HCEC 1CT (cell line): ENCODE measurements at places on chromosomes 16 and 17.
A peak's percentile ranks its signal among the peaks of the same experiment; 100 is the strongest.

DNA sequence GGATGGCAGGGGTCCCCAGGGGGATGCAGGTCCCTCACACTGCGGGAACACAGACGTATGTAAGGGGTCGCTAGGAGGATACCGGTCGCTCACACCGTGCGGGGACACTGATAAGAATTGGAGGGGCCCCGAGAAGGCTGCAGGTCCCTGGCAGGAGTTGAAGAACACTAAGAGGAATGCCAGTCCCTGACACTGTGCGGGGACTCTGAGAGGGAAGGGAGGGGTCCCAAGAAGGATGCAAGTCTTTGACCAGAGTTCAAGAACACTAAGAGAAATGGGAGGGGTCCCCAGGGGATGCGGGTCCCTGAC, 510 bp downstream of the ERCC4 start:
- DNase-seq = no peak

GRCh38 chr17:77327566-77328464, 187.0 kb downstream of the SEC14L1 start:
- no peak for DNase-seq

- DNase-seq = peak; percentile 12
Measured at GRCh38 chr16:50326835-50327465, 41.8 kb downstream of the BRD7 start.

DNA sequence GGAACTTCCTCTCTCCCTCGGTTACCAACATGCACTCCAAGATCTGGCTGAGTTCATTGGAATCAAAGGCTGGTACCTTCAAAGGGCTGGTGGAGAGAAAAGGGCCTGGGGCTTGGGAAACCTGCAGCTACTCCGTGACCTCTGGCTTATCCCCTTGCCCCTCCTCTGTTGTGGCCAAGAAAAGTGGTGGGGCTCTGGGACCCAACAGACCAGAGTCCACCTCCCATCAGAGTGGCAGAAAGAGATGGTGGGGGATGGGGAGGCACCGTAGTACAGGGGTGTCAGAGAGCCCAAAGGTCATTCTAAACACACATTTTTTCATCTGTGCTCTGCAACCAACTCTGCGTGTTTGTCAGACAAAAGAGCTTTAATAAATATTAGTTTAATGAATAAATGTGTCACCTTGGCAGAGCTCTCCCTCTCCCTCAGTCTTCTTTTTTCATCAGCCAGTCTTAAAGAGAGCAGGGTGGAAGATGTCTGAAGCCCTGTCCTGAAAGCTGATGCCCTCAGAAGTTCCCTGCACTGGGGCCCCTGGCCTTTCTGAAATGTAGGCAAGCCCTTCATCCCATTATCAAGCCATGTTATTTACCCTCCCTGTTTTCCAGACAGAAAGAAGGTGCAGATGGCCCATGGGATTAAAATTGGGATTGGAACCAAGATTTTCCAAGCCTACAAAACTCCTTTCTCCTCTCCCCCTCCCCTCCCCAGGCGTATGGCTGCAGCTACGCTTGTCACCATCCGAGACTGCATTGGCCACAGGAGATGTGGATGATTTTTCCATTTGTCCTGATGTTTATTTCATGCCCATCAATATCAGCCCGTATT, 227.3 kb downstream of the CCDC182 start:
- no peak for DNase-seq

GRCh38 chr17:80382446-80382845, 32.5 kb upstream of the ENDOV start:
- no peak for DNase-seq

DNA sequence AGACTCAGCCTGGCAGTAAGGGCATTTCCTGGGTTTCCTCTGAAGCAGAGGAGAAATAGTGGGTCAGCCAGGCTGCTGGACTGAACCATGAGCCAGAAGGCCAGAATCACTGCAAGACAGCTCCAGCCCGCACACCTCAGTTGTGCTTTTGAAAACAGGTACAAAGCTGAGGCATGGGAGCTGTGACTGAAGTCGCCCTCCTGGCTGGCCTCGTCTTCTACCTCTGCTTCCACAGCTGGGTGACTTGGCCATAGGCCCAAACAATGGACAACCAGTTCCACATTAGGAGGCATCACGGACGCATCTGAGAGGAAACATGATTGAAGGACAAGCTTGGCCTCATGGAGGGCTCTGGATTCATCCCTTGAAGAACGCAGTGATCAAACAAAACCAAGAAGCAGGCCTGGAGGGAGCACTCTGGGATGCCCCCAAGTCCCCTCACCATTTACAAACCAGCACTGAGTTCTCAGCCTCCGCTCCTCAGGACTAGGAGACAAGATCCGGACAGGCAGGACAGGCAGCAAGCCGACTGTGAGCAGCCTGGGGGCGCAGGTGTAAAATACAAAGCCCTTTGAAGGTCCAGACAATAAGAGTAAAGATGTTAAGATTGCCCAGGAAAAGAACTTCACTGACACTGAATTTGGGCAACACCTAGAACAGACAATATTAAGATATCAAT, 68.7 kb downstream of the N4BP1 start:
- no peak for DNase-seq

DNA sequence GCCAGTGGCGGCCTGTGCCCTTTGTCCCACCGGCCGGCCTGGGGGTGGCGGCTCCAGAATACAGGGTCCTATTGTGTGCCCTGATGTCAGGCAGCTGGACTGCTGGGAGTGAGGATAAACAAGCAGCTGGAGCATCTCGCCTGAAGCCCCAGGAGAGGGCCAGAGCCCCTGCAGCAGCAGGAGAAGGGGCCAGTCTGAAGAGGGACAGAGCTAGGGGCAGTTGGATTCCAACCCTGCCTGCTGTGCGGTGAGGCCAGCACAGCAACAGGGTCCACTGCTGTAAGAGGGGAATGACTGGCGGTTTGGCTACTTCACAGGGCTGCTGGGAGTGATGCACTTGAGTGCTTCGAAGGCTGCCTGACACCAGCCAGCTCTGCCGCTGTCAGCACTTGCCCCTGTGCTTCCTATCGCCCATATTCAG, 25.0 kb downstream of the RAB11FIP4 start:
- no peak for DNase-seq

- no peak for DNase-seq
Measured at GRCh38 chr17:58339755-58340404, 11.3 kb upstream of the TSPOAP1 start.

DNA sequence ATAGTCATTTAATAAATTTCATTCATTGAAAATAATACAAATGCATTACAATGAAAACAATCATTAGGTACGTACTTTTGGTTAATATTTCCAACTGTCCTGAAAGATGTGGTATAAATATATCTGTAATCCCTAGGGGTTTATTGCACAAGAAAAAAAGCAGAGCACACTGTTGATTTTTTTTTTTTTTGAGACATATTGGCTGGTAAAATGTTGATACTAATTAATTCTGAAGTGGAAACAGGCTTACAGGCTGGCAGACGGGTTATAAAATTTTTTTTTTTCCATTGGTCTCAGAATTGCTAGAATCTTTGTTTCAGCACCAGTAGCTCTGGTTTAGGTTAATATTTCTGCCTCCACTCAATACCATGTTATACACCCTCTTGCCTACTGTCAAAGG, 193.6 kb downstream of the MAP2K6 start:
- no peak for DNase-seq

GRCh38 chr16:27852116-27852515, 211.4 kb downstream of the GSG1L start:
- DNase-seq = no peak

DNA sequence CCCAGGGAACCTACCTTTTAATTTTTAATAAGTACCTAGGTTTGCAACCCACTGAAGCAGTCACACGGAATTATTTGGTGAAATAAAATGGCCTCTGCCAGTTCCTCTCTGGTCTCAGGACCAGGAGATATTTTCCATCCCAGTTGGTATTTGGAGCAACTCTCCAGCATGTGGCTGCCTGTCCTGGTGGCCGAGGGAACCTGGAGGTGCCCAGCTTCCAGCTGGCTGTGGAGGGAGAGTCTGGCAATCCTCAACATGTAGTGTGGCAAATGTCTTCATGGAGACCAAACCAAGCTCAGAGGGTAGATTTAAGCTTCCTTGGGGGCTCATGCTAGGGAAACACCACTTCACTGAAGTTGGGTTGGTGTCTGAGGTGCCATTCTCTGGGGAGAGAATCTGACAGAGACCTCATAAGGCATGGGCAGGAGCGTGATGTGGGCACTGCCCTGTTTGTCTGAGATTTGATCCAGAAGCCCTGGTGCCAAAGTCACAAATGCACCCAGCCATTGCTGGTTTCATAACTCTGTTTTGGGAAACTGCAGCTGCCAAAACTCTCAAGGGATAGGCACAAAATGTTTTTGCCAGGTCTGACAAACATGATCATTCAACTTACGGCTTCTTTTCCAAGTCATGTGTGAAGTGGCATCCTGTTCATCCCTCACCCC, 2.8 kb downstream of the MT1X start:
- no peak for DNase-seq

GRCh38 chr16:54175169-54175551, 111.4 kb downstream of the IRX3 start:
- no peak for DNase-seq

DNA sequence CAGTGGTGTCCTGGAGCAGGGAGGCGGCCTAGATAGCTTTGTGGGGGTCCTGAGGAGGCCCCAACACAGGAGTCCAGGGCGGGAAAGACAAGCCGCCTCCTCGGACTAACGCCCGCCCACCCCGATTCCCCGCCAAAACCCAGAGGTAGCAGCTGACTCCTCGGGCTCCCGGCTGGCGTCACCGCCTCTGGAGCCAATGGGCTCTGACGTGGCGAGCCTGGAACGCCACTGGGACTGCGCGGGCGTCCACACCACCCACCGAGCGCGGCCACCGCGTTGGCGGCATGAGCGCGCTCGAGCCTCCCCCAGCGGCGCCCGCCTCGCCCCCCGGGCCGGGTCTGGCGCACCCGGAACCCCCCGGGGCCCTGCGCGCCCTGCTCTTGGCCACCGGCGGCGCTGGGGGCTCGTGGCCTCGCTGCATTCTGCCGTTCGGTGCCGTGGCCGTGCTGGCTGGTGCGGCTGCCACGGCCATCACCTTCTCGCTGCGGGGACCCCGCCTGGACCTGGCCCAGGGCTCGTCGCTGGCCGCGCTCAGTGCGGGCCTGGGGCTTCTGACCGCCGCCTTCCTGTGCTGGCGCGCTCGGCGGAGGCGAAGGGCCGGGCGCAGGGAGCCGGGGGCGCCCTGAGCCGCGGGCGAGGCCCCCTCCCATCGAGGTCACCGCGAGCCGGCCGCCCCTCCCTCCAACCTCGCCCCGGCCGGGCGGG, 3.4 kb upstream of the NTN3 start:
- DNase-seq = peak; percentile 71

GRCh38 chr16:64730261-64730660, 391.6 kb downstream of the CDH11 start:
- no peak for DNase-seq

DNA sequence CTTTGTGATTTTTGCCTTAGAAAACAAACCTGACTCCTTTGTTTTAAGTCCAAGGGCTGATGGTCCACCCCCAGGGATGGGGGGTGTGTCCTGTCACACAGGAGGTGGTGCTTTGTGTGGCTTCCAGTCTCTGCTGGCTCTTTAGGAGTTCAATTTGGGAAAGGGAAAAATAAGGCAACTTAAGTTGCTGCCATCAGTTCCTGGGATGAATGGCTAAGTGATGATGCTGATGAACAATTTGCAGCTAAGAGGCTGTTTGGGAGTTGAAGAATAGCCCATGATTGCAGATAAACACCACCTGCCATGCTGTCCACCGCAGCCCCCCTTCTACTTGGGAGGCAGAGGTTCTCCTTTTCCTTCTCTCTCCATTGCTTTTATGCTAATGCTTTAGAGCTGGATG, 40.2 kb downstream of the ARL4D start:
- DNase-seq = no peak

- DNase-seq = no peak
Measured at GRCh38 chr17:4940555-4941318, 669 bp downstream of the RNF167 start.

GRCh38 chr16:58197314-58198012, 443 bp downstream of the CSNK2A2 start:
- no peak for DNase-seq

- DNase-seq = no peak
Measured at GRCh38 chr16:88777471-88778270, 7.3 kb downstream of the PIEZO1 start.

GRCh38 chr17:12856416-12856815, 67.1 kb downstream of the ARHGAP44 start:
- no peak for DNase-seq

- DNase-seq = peak; percentile 35
Measured at GRCh38 chr17:21058098-21058893, 15.5 kb upstream of the USP22 start.

DNA sequence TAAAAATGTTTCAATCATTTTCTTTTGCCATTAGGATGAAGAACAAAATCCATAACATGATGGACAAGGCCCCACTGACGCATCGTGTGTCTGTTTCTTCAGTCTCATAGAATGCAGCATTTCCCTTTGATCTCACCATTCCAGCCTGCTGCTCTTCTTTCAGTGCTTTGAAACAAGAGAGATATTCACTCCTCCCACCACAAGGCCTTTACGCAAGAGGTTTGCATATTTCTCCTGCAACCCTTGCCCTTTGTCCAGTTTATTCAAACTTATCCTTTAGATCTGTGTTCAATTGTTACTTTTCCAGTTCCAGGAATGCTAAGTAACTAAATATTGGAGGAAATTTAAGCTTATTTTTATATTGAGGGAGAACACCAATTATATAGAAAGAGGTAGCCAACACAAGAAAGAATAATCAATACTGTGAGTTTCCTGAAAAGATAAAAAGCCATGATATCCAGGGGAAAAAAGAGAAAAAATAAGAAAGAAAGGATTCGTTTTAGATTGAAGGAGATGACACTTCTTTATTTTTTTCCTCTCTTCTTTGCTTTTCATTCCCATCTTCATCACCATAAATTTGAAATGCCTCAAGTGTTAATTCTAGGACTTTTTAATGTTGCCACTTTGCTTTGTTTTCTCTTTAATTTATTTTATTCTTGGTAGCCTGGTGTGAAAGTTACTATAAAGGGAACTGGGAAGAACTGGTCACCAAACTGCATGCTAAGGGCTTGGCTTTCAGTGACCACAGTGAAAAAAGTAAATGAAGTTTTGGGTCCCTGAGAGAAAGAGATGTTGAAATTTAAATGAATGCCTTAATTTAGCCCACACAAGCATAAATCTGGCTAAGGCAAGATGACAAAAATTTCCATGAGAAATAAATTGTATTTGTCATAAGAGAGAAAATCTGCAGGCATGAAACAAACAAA, 102.1 kb downstream of the KIF2B start:
- DNase-seq = no peak

DNA sequence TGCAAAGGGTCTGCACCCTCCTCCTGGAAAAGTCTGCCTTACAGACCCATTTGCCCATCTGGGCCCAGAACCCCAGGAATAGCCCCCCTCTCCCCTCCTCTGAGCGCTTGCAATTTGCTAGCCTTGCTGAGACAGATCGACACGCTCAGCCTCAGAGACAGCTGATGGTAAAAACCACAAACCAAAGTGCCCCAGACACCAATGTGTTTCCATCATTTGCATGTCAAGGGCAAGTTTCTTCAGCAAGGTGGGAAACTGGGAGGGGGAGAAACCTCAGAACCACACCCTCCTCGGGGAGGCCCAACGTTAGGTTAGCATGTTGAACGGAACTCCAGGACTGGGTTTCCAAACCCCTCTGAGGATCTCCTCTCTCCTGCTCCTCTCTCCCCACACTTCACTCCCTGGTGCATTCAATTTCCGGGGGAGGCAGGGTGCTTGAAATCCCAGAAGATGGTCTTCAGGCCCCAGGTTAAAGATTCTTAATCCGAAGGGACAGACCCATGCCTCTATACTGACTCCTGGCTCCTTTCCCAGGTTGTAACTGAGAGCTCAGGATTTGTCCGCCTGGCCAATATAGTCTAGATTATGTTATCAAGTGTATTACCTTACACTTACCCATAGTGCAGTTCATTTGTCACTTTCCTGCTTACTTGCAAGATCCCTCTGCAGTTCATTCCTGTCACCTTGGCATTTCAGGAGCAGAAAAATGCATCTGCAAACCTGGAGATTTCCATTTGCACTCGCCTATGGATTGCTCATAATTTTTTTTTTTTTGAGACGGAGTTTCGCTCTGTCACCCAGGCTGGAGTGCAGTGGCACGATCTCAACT, 1.3 kb upstream of the CUEDC1 start:
- no peak for DNase-seq
